Left colon (tissue), 2 donors: ENCODE measurements at places on chromosomes 5 and 9. TPM values are rescaled to one million over a fixed set of nuclear protein-coding genes. Genes with fewer than 3 reads are reported as not detected.

SPEF2 gene
- total RNA-seq, result 3.0 TPM

- DNase-seq, result peak; percentile 20
These were observed 18.9 kb downstream of the TCF7 start for GRCh38 chr5:134133188-134133994.

- DNase-seq, result peak; percentile 31
These were observed 238.8 kb downstream of the ARHGAP26 start for GRCh38 chr5:143008809-143009521.

- DNase-seq, result no peak
These were observed 11.1 kb downstream of the OLFM1 start for GRCh38 chr9:135098400-135099105.

DNA sequence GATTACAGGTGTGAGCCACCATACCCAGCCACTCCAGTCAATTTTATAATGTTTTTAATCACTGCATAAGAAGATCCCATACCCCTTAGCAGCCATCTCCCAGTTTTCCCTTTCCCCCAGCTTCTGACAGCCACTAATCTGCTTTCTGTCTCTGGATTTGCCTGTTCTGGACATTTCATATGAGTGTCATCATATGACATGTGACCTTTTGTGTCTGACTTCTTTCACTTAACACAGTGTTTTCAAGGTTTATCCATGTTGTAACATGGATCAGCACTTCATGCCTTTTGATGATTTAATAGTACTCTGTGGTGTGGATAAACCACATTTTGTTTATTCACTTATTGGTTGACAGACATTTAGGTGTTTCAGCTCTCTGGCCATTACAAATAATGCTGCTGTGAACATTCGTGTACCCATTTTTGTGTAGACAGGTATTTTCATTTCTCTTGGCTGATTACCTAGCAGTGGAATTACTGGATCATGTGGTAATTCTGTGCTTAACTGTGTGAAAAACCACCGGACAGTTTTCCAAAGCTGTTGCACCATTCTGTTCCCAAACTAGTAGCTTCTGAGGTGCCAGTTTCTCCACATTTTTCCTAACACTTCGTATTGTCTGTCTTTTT is 8.6 kb downstream of the SUSD3 start:
- DNase-seq, result no peak

- DNase-seq, result peak; percentile 50
These were observed 25.6 kb upstream of the LARP1 start for GRCh38 chr5:154729613-154730012.
